ENCODE measurements at places on chromosomes 13 and 19.

GRCh38 chr19:31548941-31549340, 199.7 kb upstream of the TSHZ3 start:
- no peak for DNase-seq

- no peak for DNase-seq
Observed at GRCh38 chr19:21912654-21913053, 76.7 kb upstream of the ZNF43 start.

GRCh38 chr13:113671066-113672001, 4.3 kb downstream of the GRK1 start:
- DNase-seq = no peak

DNA sequence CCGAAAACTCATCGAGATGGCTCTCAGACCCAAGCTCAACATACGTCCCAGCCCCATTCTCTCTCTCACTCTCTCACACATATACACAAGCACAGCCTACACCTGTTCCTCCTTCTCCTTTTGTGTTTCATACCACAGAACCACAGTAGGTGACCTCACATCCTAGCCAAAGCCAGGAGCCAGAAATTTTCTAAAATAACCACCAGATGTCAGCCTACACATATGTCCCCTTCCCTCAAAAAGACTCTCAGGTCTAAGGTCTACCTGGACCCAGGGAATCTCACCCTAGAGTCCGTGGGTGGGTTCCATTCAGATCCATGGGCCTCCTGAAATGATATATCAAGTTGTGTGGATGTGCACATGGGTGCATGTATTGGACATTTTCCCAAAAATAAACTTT, 104.2 kb upstream of the IPO5 start:
- no peak for DNase-seq

DNA sequence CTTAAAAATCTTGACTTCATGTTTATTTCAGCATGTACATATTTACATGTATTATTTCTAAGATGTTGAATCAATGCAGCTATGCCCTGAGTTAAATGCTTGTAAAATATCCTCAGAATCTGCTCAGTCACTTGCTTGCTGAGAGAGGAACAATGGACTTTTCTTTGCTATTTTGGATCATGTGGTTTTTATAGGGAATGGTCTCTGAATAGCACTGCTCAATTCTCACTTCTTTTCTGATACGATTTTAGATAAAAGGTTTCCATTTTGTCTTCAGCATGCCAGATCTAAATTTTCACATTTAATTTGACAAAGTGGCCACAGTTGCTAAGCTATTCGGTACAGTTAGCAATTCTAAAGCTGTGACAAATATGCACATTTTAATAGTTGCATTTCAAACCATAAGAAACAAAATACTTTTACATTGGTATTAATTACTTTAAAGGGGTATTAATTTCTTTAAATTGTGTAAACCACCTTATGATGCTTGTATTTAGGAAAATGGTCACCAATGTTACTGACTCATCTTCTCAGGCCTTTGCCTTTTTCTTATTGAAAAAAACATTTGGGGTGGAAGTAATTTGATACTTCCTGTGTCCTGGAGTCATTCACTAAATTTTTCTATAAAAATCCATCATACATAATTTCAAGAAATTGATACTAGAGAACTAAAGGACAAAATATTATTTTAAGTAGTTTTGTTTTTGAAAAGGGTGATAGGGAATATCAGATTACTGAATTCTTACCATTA, 113.5 kb downstream of the MYO16 start:
- no peak for DNase-seq

DNA sequence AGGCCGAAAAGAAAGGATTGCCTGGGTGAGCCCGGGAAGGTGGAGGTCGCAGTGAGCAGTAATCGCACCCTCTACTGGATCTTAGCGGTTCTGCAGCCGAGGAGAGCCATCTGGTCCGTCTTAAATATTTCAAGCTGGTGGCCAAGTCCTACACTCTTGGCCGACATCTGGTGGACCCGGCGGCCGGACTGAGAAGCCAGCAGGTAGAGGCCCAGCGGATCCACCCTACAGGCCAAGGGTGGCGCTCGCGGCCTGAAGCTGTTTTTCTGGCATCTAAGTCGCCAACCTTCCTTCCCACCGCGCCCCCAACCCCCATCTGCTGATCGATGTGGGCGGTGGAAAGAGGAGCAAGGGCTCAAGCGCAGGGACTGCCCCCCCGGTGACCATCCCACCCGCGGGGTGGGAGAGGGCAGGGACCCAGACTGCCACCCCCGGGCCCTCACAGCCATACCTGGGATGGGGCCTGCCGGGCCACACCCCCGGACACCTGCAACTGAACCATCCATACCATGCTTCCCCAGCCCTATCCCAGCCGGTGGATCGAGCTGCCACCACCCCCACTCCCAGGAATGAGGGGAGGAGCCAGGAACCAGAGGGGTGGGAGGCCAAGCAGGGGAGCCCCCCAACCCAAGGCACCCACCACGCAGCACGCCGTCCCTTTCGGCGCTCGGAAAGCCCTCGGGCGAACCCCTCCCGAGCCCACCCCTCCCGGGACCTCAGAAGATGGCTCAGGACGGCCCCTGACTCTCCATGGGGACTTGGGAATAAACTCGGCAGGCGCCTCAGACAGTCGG, 46.3 kb upstream of the ZNF730 start:
- DNase-seq = no peak

- DNase-seq = no peak
Observed at GRCh38 chr13:110170882-110171281, 136.1 kb downstream of the COL4A1 start.

- no peak for DNase-seq
Observed at GRCh38 chr19:14343286-14343685, 38.0 kb upstream of the ADGRE5 start.

DNA sequence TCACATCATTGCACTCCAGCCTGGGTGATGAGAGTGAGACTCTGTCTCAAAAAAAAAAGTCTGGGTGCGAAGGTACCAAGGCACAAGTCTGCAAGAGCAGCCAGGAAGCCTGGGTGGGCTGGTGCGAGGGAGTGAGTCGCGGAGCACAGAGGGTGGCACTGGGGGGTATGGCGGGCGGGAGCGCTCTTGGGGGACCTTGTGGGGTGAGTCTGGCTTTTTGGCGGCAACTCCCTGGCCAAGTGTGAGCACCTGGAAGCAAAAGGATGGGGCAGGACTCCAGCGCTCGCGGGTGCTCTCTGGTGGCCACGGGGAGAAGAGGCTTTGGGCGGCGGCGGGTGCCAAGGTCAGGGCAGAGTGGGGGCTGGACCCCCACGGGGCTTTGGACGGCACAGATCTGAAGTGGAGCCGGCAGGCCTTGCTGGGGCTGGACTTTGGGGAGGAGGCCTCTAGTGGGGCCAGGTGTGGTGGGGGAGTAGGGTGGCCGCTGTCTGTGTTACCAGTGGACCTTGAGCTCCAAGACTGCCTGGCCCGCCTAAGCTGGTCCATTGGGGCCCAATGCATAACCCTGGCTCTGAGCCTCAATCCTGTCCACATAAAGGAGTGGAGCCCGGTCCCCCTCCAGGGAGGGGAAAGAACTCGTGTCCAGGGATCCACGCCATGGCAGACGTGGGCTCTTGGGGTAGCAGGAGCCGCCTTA, 1.6 kb downstream of the P2RY11 start:
- DNase-seq = no peak

- no peak for DNase-seq
Observed at GRCh38 chr19:51131780-51132680, 7.3 kb downstream of the SIGLEC9 start.

- DNase-seq = no peak
Observed at GRCh38 chr13:48235341-48236135, 2.5 kb downstream of the ITM2B start.

GRCh38 chr13:107617527-107617926, 597.8 kb downstream of the LIG4 start:
- no peak for DNase-seq

- no peak for DNase-seq
Observed at GRCh38 chr13:110869231-110869804, 45.6 kb downstream of the ANKRD10 start.

GRCh38 chr19:32691952-32692726, 518 bp downstream of the NUDT19 start:
- no peak for DNase-seq

GRCh38 chr13:84655677-84656076, 773.4 kb upstream of the SLITRK1 start:
- DNase-seq = no peak

GRCh38 chr13:48682436-48682835, 28.7 kb downstream of the CYSLTR2 start:
- no peak for DNase-seq

DNA sequence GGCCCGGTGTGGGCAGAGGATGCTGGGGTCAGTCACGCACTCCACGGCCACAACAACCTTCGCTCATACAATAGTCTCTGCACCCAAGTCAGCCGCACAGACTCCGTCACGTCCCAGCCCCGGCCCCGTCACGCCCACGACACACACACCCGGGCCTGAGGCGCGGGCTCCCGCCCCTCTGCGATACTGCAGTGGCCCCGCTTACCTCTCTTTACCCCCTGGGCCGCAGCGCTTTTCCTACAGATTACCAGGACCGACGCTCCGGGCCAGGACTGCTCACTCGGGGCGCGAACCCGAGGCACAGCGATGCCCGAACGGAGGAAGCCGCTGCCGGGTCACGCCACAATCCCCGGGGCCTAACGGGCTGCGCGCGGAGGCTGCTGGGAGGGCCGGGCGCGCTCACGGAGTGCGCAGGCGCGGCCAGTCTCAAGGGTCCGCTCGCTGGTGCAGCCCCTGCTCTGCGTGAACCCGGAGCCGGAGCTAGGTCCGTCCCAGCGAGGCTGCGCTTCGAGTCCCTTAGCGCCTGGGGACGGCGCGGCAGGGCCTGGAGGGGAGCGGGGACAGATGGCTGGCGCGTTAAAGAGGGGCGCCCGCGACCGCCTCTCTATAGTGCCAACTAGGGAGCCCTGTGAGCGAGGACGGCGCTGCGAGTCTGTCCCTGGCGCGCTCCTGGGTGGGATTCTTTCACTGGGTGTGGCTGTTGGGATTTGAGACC, at the start of gene ZFP82:
ZFP82 (minus strand) TSS at position 358 of the 715 bp plus-strand sequence. CDS start 8,855 bp downstream, outside the sequence.
- peak; percentile 22 for DNase-seq

- no peak for DNase-seq
Observed at GRCh38 chr19:49200238-49200862, 42.8 kb downstream of the TRPM4 start.

DNA sequence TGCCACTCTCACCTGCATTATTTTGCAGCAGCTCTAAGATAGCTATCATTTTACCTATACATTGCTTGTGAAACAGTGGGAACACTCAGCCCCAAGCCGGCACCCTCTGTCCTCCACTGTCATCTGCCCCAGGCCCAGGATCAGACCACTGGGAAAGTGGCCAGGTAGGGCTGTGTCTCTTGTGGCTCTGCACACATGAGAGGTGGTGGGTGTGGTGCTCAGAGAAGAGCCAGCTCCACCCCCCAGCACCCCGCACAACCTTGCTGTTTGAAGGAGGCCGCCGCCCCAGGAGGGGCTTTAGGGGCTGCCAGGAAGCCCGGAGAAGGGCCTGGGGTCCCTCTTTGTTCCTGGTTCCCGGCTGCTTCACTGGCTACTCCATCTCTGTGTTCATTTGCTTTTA, 26.6 kb downstream of the PPP1R37 start:
- DNase-seq = no peak

- peak; percentile 18 for DNase-seq
Observed at GRCh38 chr19:47247308-47247990, 8.9 kb upstream of the CCDC9 start.

GRCh38 chr19:38583219-38583984, 34.4 kb downstream of the MAP4K1 start:
- no peak for DNase-seq

GRCh38 chr13:36328821-36329220, 17.4 kb downstream of the SPART start:
- DNase-seq = no peak

GRCh38 chr13:55948175-55948574, 1192.5 kb upstream of the PRR20A start:
- DNase-seq = no peak

DNA sequence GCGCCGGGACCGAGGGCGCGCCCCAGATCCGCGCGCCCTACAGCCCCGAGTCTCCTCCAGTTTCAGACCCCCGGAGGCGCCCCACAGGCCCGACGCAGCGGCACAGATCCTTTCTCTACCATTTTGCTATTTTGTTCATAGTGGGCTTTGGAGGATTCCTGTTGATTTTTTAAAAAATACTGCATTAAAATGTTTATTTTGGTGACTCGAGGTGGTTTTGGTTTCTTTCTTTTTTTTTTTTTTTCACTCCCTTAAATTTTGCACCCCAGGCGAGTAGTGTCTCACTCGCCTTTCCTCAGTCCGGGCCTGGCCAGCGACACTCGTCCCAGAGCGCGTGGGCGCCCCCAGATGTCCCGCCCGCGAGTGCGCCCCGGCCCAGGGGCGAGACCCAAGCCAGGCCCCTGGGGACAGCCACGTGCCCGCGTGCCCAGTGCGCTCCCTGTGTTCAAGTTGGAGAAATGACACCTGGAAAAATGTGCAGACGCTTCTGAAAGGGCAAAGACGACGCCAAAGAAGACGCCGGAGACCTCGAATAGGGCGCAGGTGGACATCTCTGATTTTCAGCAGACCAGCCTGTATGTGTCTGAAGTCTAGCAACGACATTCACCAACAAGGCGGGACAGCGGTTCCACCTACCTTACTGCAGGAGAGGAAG, 471 bp upstream of the INSR start:
- DNase-seq = no peak

GRCh38 chr13:44048326-44048725, 168.6 kb downstream of the LACC1 start:
- DNase-seq = no peak

DNA sequence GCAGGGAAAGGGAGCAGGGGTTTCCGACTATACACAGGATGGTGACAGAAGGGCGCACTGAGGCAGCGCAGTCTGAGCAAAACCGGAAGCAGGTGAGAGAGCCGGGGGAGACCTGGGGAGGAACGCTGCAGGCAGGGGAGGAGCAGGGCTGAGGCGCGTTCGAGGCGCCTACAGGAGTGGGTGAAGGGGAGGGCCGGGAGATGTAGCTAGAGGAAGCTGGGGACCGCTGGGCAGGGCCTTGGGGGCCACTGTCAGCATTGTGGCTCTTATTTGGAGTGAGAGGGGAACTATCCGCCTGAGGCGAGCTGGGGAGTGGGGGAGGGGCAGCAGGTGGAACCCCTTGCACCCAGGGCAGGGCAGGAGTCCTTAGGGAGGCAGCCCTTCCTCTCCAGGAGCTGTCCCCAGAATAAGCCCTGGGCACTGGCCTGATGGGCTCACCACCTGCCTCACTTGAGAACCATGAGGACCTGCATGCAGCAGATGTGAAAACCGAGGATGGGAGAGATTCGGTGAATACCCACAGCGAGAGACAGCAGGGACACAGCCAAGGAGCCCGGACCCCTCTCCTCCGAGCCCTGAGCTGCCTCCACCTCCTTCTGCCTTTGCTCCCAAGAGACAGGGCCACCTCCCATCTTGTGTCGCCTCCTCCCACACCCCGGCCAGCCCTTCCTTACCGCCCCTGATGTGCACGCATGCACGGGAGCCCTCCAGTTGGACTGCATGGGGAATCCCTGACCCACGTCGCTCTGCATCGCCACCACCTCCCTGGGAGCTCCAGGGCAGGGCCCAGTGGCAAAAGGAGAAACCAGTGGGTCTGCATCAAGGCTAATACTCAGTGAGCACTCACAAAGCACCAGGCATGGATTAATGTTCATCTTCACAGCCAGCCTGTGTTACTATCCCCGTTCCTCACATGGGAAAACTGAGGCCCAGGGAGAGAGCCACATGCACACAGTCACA, 10.3 kb downstream of the AKT2 start:
- DNase-seq = no peak

- no peak for DNase-seq
Observed at GRCh38 chr13:51738226-51738905, 65.6 kb downstream of the DHRS12 start.
